ENCODE measurements at places on chromosomes 2 and 18.

DNA sequence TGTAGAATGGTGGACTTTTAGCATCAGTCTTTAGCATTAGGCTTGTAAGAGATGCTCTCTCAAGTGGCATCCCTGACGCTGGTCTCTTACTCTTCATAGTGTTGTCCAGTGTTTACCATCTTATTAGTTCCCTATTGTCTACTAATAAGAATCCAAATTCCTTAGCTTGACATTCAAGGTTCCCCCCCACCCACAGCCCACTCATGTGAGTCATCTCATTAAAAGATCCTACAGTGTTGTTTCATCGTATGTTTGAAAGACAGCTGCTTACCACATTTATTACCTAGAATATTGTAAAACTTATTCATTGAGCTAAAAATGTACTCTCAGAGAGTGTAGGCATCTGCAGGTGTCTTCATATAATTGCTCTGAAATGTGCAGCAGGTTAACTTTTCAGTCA, 28.5 kb downstream of the EIF5B start:
- no peak for DNase-seq

GRCh38 chr2:183371545-183371944, 247.3 kb downstream of the NUP35 start:
- DNase-seq, result no peak

DNA sequence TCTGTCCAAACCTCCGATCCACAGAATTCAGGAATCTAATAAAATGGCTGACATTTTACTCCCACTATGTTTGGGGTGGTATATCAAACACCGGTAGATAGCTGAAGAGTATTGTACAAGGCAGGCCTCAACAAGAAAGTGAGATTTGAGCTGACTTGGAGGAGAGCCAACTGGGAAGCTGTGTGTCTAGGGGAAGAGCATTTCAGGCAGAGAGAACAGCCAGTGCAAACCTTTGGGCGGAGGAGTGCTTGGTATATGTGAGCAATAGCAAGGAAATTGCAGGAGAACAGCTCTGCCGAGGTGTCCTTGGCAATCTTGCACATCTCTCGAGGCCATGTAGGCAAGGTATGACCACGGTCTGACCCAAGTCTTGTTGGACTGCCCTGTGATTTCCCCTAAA, 1.8 kb upstream of the MERTK start:
- DNase-seq, result no peak

- no peak for DNase-seq
Observed at GRCh38 chr2:2306878-2307277, 24.2 kb downstream of the MYT1L start.

GRCh38 chr2:70775141-70775540, 7.1 kb upstream of the ADD2 start:
- DNase-seq, result no peak

- DNase-seq, result no peak
Observed at GRCh38 chr18:1585881-1586488, 681.3 kb downstream of the ADCYAP1 start.

GRCh38 chr18:70335892-70336726, 47.3 kb downstream of the SOCS6 start:
- no peak for DNase-seq

DNA sequence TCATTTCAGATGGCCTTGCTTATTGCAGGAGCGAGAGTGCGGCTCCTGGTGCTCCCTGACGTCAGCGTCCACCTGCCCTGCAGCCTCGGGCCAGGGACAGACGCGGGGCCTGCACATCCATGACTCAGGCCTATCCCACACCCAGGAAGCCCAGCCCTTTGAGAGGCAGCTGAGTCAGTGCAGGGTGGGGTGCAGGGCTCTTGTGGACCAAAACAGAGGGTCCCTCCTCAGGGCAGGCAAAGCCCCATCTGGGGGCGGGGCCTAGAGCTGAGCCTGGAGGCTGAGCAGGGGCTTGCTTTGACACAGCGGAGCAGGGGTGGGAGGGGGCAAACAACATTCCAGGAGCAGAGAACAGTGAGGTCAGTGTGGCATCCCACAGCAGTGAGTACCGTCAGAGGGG, 7.7 kb upstream of the ARHGEF4 start:
- no peak for DNase-seq

DNA sequence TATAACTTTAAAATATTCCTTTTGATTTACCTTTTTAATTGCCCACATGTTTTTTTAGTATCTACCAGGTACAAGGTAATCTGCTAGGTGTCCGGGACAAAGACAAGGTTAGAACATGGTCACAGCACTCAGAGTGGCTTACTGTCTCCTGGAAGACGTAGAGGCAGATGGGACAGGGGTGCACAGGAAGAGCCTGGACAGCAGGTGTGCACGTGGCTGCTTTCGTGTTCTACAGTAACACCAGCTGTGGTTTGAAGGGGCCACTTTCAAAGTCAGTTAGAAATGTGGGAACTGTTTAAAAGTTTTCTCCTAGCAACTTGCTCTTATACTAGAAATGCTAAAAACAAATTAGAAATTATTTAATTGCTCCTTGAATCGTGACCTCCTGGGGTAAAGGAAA, 102.9 kb upstream of the ALPP start:
- DNase-seq, result no peak

- no peak for DNase-seq
Observed at GRCh38 chr18:79616651-79617510, 62.7 kb upstream of the CTDP1 start.

DNA sequence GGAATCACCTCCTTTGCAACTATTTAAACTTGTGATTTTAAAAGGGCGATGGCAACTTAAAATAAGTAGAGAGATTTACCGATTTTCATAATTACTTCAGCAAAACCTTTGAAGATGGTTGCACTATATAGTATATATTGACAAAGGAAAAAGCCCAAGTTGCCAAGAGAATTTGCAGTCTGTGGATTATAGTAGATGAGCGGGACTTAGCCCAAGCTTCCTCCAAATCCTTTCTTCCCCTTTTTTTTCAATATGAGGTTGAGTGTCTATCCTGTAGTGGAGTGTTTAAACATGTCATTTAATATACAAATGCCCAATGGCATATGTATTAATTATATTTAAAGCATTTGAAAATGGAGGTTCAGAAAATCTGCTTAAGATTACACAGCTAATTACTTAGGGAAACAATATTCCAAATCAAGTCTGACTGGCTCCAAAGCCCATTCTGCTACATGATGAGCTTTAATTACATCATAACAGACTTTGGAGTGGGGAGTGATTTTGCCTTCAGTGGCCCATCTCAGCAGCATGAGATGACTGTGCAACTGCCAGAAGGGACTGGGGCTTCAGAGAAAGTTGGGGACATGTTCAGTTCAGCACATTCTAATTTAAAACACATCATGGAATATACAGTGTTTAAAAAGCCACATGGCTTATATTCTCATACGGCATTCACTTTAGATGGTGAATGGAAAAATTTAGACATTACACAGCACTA, 73.2 kb downstream of the COL3A1 start:
- DNase-seq, result no peak

- no peak for DNase-seq
Observed at GRCh38 chr2:240820607-240821428, 799 bp upstream of the KIF1A start.

DNA sequence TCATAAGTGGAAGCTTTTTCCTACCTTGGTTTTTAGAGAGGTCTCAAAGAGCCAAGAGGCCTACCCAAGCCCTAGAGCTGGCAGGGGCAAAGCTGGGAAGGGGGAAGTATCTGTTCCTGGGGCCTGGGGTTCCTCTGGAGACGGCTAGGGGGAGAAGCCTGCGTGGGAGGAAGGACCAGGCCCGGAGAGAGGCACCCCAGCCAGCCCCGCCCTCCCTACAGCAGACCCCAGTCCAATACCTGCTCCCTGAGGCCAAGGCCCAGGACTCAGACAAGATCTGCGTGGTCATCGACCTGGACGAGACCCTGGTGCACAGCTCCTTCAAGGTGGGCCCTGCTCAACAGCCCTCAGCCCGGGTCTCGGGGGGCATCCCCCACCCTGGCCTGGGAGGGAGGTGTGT, 2.2 kb downstream of the CTDSP1 start:
- no peak for DNase-seq

DNA sequence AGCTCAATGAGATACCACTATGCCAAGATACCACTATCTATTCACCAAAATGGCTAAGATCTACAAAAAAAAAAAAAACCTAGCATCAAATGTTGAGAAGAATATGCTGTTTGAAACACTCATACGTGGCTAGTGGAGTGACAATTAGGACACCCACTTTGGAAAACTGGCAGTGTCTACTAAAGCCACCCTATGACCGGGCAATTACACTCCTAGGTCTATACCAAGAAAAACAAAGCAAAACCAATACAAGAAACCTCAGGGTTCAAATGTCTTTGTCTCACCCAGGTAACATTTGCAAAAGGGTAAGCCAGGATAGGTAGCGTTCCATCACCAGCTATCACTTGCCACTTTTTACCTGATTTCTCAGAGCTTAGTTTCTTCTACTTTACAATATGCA, 123.6 kb upstream of the CAB39 start:
- DNase-seq, result no peak

DNA sequence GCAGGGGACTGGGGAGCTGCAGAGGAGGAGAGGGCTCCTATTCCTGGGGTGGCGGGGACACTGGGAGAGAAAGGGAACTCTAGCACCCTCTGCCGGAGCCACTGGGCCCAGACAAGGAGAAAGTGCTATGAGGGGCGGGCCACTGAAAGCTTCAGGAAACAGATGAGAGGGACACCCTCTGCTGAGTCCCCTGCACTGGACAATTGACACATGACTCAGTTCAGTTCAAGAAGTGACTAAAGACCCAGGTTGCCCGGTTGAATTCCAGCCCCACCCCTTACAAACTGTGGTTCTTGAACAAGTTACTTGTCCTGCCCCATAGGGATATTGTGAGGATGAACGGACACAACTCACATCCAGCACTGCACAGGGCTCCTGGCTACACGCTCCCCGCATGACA, 5.0 kb downstream of the RUFY4 start:
- no peak for DNase-seq

DNA sequence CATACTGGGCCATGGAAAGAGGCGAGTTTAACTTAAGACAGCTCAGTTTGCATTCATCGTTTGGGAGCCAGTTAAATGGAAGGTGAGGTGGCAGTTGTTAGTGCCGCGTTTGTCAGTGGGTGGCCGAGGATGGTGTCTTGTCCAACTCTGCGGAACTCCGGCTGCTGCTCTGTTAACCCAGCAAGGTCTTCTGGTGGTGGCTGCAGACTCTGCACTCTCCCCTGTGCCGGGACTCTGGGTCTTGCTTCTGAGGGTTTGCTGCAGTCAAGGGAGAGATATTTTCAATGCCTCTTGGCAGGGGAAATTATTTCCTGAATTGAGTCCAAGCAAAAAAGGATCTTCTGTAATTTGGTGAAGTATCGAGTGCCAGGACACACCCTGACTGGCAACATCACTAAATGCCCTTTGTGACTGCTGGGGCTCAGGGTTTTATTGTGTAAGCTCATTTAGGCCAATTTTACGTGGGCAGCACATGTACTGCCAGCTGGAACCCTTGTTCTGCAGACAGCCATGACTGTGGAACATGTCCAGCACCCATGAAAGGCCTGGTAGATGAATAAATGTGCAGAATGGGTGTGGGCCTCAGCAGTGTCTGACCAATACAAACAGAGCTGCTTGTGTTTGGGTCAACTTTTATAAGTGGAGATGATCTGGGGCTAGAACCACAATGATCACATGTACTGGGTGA, 58.1 kb downstream of the IL1R2 start:
- DNase-seq, result no peak

GRCh38 chr2:237072067-237072931, 13.4 kb upstream of the COPS8 start:
- DNase-seq, result no peak

DNA sequence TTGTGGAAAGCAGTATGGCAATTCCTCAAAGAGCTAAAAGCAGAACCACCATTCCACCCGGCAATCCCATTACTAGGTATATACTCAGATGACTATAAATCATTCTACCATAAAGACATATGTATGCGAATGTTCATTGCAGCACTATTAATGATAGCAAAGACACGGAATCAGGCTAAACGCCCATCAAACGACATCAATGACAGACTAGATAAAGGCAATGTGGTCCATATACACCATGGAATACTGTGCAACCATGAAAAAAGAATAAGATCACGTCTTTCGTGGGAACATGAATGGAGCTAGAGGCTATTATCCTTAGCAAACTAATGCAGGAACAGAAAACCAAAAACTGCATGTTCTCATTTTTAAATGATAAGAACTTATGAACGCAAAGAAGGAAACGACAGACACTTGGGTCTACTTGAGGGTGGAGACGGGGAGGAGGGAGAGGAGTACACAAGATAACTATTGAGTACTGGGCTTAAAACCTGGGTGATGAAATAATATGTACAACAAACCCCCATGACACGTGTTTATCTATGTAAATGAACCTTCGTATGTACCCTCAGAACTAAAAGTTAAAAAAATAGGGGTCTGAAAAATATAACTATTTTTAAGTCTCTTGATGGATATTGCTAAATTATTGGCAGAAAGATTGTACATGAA, 32.0 kb upstream of the CYTIP start:
- no peak for DNase-seq

- no peak for DNase-seq
Observed at GRCh38 chr2:108626995-108627394, 92.3 kb upstream of the RANBP2 start.
